H54 (cell line): ENCODE measurements at places on chromosomes 16 and 17.

GRCh38 chr17:55518510-55518909 lies 7.3 kb upstream of the SMIM36 start:
- no peak for DNase-seq

DNA sequence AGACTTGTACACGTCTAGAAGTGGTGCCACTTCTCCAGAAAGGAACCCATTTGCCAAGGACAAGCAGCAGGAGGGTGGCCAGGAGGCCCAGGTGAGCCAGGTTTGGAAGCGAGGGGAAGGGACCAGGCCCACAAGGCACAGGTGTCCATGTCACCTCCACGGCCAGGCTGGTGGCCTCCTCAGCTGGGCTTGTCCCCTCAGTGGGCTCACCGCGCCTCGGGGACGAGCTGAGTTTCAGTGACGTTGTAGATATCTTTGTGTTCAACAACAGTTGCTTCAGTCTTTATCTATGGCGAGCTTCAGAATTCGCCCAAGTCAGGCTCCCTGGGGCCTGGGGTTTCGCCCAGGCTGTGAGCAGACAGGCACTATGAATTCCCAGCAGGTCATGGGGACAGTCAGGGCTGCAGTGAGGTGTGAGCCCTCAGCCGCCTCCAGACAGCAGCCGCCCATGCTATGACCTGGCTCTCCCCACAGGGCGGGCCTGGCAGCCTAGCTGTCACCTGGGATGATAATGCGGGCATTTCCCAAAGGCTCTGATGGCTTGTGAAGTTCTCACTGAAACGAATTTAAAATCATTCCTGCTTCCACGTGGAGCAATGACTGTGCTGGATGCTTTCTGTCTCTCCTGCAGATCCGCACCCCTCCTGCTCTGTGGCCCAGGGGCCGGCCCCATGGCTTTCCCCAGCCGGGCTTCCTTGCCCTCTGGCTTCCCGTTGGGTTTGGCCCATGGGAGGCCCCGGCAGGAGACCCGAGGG lies 89.5 kb downstream of the MRC2 start:
- no peak for DNase-seq

- DNase-seq: no peak
These were observed 53.0 kb downstream of the TUBD1 start for GRCh38 chr17:59839651-59840328.

DNA sequence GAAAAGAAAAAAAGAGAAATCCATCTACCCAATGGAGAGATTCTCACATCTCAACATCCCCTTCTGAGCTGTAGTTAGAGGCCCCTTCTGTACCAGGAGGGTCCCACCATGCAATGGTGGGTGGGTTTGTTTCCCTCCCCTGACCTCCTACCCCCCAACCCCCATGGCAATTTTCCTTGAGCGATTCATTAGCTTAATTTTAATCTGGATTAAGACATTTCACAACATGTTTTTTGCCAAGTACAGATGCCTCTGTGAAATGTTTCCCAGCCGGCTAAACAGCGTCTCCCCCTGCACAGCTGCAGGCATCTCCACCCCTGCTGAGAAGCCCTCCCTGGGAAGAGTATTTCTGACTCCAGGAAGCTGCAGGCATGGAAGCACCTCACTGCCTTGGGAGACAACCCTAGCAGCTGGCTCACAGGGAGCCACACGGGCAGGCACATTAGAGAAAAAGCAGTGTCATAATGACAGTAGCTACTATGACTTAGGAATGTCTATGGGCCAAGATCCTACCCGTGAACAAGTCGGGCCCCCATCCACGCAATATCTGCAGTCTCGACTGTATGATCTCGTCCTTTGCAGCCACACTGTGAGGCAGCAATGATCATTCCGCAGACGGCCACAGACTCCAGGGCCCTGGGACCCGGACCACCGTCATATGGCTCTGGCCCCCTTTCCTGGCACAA lies 117.3 kb downstream of the ADCY9 start:
- no peak for DNase-seq

GRCh38 chr17:59702304-59702703 lies 4.9 kb downstream of the PTRH2 start:
- DNase-seq: no peak

DNA sequence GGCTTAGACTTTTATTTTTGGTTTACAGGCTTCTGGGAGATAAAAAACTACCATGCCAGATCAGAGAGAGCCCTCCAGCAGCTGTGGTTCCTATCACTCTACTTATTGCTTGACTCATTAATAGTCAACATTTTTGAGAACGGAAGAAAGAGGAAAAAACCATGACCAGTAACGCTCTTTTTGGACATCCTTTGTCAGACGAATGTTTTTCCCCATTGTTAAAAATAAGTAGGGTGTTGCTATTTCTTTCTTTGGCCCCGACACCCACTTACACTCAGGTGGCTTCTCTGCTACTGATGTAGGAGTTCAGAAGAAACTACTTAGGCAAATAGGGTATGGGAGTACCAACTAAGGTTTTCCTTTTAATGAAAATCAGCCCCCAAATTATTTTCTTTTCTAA lies 27.5 kb downstream of the TVP23A start:
- DNase-seq: no peak

DNA sequence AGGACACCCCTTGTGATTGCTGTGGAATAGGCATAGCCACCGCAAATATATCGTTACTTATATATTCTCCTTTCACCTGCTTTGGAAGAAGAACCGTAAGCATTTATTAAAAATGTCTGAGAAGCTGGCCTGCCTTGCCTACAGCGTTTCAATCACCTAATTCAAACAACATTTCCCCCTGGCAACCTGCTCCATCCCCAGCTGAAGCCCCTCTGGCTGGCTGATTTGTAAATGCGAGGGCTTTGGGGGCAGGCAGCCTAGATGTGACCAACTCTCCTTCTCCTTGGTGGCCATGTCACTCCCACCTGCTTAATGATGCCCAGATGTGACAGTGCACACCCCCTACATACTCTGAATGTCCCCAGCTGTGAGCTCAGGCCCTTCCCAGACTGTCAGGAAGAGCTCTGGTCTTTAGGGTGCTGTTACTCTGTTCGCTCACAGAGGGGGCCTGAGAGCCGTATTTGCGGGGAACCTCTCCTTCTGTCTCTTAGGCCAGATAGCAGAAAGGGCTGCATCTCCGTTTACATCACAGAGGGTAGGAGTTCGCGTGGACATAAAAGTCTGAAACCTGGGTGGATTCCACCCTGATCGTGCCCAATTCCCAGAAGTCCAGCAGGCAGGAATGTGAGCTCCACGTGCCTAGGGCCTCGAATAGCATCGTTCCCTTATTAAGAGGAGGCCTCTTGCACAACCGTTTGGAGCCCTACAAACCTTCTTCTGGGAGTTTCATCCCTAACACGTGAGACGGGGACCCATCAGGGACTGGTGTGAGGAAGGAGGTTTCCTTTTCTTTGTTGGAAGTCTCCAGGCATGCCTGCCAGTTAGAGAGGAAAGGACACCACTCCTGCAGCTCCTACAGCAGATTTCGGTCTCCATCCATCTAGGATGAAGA lies 2.4 kb upstream of the SDK2 start:
- no peak for DNase-seq

DNA sequence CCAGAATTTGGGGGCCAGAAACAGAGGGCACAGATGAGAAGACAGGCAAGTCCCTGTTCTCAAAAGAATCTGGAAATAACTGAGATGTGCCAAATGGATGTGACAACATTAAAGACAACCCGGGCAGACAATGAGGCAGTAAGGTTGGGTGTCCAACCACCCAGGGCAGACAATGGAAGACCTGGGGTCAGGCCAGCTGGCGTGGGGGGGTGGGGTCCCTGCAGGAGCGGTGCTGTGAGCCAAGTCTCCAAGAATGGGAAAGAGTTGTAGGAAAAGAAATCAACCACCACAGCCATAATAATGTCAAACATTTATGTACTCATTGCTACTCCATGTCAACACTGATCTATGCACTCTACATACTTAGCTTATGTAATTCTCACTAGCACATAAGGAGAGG lies 203.3 kb downstream of the C16orf78 start:
- DNase-seq: no peak

DNA sequence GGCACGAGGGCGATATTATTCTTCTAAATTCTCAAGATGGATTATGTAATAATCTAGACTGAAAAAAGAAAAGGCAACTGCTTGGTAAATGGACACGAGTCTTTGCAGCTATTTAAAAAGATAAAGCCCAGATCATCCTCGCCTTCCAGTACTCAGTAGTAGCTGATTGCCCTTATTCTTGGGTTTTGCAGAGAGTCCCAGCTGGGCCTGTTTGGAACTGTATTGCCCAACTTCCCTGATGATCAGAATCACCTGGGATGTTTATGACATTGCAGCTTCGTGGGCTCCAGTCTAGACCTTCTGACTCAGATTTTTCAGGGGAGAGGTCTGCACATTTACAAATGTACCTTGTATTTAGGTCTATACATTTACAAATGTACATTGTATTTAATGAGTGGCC lies 213.5 kb downstream of the RAB11FIP4 start:
- DNase-seq: no peak
